ENCODE measurements at places on chromosomes 3 and 15.

DNA sequence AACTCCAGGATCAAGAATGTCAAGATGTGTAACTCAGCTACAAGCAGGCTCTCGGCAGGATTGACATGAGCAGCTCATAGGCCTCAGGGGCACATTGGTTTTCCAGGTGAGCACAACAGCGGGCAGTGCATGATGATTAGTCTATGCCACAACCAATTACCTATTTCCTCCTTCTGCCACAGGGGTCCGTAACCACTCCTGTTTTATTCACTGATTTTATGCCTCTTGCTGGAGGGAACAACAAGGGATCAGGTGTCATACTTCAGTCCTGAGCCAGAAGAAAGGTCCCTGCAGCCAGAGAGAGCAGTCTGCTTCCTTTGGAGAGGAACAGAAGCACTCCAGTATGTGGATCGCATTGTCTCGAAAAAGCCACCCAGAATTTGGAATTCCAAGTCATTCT is 35.1 kb upstream of the PTPRG start:
- no peak for DNase-seq

DNA sequence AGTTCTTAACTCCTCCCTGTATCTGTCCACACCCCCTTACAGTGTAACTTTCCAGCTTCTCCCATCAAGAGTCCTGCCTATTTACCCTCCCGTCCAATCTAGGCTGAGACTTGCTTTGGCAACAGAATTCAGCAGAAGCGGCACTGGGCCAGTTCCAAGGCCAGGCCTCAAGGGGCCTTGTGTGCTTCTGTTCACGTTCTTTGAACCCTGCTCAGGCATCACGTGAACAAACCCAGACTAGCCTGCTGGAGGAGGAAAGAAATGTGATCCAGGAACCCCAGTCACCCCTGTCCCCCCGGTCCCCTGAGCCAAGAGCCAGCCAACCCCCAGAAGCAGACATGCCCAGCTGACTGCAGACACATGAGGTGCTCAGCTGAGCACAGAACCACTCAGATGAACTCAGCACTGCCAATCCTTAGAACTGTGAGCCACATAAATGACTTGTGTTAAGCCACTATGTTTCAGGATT is 76.1 kb upstream of the DCLK3 start:
- DNase-seq, result no peak

DNA sequence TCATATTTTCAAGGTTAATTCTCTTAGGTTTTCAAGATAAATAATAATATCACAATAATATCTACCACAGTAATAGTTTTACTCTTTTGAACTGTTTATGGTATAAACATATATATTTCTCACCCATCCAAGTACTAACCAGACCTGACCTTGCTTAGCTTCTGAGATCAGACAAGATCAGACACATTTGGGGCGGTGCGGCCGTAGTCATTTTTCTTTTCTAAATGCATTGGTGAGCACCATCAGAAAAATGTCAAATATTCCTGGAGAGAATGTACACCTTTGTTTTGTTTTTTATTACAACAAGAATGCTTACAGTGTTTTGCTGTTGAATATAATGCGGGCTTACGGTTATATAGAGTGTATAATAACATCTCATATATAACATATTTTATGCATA is 267.8 kb downstream of the ADAMTS17 start:
- DNase-seq, result no peak

DNA sequence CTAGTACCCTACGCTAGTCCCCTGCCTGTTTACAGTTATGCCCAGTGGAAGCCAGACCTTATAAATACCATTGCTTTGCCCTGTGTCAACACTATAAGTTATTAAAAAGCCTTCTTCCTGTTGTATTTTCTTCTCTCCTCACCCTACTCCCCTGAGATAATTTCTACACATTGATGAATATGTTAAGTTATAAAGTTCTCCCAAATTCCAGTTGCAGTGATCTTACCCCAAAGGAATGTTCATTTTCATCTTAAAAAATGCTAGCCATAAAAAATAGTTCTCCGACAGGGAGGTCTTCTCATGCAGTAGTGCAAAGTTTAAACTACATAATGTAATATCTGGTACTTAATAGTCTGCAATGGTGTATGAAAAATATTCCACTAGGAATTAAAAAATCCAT is 58.6 kb downstream of the MAP2K5 start:
- DNase-seq, result no peak

- no peak for DNase-seq
These were observed 17.8 kb upstream of the ZFYVE19 start for GRCh38 chr15:40789119-40789518.

- no peak for DNase-seq
These were observed 393 bp downstream of the ERICH6 start for GRCh38 chr3:150703299-150703755.

DNA sequence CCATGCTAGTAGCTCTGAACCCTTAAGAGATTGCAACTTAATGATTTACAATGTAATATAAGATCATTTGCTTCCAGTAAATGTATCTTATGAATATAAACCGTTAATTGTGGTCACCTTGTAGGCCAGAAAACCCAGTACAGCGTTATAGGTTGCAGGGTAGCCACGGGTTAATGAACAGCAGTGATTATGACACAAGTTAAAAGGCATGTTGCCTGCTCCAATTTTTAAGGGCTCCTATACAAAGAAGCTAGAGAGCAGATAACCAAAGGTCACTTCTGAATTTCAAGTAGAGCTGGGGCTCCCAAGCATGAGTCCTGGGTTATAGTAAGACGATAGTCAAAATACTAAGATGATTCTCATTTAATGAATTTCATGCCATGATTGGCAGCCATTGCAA is 13.5 kb downstream of the GUCA1C start:
- no peak for DNase-seq

GRCh38 chr3:10279384-10280176 is 13.2 kb downstream of the GHRL start:
- no peak for DNase-seq

- no peak for DNase-seq
These were observed 2.5 kb downstream of the SNTN start for GRCh38 chr3:63654931-63655330.

GRCh38 chr15:38690216-38690615 is 125.6 kb upstream of the RASGRP1 start:
- no peak for DNase-seq

GRCh38 chr15:91196768-91197167 is 96.7 kb downstream of the SV2B start:
- no peak for DNase-seq

GRCh38 chr3:160449636-160450598 is at the start of gene TRIM59:
TSS of gene TRIM59 (minus strand) at chr3:160449786. CDS start at chr3:160439183, 10,603 bp downstream.
- DNase-seq, result peak; percentile 78

GRCh38 chr3:104887069-104887468 is 479.6 kb upstream of the ALCAM start:
- no peak for DNase-seq

- DNase-seq, result no peak
These were observed 56.6 kb downstream of the XXYLT1 start for GRCh38 chr3:195214381-195214780.

- DNase-seq, result no peak
These were observed 41.9 kb downstream of the MEIS2 start for GRCh38 chr15:37058316-37058985.
